ENCODE measurements at places on chromosomes 1 and 21.

DNA sequence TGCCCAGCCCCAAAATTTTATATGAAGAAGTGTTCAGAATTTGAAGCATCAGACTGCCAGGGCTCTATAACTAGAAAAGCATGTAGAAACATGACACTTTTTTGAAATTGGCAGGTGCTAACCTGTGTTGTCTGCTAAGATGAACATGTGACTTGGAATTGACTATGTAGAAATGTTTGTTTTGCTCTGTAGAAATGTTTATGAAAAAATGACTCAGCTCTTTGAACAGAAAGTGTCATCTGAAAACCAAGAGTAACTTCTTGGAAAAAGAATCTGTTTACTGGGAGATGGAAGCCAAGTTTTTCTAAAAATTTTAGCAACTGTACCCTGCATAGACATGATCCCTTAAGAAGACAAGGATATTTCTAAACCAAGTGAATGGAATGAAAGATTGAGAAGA, 59.2 kb downstream of the LHX9 start:
- DNase-seq: no peak

- no peak for DNase-seq
Measured at GRCh38 chr1:93323185-93323820, 22.4 kb upstream of the DR1 start.

- no peak for DNase-seq
Measured at GRCh38 chr1:169925505-169926482, 32.1 kb upstream of the SCYL3 start.

DNA sequence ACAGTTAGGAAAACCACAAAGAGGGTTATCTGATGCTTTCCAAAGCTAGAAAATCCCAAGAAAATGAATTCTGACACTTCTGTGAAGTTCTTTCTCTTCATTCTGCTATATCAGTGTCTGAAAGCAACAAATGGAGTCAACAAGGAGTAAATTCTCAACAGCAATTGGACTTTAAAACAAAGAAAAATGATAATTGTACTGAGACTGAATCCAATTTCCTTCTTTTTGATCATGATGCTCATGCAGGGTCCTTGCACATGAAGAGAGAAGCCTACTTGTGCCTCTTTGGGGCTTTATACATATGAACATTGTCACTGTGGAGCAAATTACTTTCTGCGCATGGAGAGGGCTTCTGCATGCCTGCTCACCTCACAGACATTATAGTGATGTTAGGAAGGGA, at the start of gene OR10J5:
TSS of gene OR10J5 (minus strand) at position 101 of the 400 bp plus-strand sequence. CDS start at position 101, 0 bp downstream.
- no peak for DNase-seq

DNA sequence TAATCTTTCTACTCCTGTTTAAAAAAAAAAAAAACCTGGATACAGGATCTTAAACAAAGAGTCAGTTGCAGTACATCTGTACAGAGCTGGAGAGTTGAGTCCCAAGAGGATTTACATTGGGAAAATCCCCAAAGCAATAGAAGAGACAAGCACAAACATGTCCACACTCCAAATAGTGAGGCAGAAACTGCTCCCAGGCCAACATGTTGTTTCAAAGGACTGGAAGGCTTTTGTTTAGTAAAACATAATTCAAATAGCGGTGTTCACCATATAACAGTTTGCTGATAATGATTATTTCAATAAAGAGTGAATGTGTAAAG, 425.4 kb downstream of the ADGRL2 start:
- no peak for DNase-seq

DNA sequence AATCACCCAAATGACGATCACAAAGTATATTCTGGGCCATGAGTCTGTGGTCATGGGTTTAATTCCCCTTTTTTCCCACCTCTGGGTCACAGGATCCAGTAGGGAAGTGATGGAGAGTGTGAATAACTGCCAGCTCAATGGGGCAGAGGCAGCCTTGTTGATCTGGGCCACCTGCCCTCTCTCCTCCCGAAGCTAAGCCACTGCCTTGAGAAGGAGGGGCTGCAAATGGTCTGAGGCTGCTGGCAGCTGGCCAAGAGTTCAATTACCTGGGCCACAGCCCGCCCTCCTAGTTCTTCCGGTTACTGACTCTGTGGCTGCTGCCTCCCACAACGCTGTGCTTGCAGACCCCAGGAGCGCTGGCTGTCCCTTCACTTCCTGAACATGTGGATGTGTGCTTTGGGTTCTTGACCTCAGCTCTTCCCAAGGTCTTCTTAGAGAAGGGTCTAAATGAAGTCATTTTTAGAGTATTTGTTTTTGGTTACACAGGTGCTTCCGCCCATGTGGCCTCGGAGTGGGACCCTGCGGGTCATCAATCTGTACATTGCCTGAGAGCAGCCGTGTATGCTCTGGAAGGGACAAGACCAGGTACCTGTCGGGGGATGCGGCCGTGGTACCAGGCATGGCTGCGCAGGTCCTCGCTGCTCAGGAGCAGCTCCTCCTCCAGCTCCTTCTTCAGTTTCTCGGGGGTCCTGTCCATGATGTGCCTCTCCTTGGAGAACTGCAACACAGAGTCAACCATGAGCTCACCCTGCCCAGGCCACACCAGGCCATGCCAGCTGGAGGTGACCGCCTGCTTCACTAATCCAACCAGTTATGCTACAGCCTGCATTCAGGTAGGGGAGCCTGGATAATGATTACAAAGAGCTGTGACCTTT, 89.7 kb downstream of the BCAR3 start:
- DNase-seq: no peak

DNA sequence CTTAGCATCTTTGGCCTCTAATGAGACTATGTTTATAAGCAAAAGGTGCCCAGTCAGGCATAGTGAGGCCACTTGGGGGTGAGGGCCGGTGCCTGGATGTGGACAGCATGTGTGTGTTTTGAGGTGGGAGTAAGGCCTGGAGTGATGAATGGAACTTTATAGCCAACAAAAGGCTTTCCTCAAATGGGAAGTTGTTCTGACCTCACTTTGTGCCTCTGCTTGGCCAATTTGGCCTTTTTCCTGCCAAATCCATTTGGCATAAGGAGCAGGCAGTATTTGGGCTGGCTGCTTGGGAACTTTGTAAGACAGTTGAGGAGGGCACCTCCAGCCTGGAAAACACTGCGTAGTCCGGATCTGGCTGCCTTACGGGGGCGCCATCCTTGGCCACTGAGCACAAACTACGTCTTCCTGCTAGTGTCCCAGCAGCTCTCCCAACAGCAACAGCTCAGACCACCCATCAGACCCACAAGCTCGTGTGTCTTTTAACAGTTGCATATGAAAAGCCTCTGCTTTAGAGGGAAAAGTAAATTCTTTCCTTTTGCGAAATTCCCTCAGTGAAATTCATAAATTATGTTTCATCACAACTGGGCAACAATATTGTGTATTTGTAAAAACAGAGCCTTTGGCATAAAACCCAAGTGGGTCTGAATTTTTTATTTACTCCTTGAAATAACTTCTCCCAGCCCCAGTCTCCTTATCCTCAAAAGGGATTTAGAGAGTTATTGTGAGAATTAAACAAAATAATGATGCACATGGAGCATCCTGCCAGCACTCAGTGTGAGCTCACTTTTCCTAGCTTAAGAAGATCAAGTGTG, 322.9 kb downstream of the DISC1 start:
- DNase-seq: peak; percentile 27

- DNase-seq: no peak
Measured at GRCh38 chr1:154712166-154712810, 104.3 kb upstream of the ADAR start.

DNA sequence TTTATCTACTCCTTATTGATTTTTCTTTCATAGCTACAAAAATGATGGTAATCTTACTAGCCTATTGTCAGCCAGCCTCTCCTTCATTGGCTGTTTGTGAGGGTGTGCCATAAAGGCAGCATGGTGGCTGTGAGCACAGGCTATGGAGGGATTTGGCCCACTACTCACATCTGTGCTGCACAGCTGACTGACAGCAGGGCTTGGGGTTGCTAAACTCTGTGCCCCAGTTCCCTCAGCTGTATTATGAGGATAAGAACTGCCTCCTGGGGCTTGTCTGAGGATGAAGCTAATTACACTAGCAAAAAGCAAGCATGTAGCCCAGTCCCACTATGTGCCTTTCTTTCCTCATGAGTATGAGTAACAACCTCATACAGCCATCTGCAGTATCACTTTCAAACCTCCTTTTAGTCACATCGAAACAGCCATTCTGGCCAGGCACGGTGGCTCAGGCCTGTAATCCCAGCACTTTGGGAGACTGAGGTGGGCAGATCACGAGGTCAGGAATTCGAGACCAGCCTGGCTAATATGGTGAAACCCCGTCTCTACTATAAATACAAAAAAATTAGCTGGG, 66.2 kb downstream of the COQ8A start:
- no peak for DNase-seq

GRCh38 chr1:198206292-198206691, 49.5 kb downstream of the NEK7 start:
- no peak for DNase-seq

GRCh38 chr1:210739627-210740026, 394.3 kb downstream of the KCNH1 start:
- DNase-seq: no peak

GRCh38 chr1:206803221-206803730, 31.0 kb upstream of the IL10 start:
- DNase-seq: no peak

DNA sequence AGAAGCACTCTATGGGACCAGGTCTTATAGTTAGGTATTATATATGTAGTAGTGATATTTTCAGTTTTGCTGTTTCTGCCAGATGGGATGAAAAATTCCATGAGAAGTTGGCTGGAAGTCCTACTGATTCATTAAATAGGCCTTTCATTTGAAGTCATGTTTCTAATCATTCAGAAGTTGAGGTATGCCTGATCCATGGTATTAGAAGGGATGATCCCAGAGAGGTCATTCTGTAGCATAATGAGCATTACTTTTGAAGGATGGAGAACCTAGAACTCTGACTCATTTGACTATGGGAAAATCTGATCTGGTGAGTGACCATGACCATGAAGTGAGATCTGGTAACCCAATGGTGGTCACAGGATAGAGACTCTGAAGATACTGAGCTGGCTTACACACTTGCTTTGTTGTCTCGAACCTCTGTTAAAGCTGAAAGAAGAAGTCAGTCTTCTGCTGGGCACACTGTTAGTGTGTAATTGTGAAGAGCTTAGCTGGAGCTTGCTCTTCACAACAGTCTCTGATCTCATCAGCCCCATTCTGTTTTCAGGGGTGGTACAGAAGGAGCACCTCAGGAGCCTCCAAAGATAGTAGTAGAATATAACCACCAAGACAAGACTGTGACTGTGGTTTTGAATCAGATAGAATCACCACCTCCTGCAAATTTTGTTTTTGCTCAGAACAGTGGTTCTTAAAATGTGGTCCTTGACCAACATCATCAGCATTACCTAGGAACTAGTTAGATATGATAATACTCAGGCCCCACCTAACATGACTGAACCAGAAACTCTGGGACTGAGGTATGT, 9.0 kb downstream of the MGST3 start:
- DNase-seq: no peak

GRCh38 chr1:101497881-101498559, 261.2 kb downstream of the S1PR1 start:
- DNase-seq: no peak

DNA sequence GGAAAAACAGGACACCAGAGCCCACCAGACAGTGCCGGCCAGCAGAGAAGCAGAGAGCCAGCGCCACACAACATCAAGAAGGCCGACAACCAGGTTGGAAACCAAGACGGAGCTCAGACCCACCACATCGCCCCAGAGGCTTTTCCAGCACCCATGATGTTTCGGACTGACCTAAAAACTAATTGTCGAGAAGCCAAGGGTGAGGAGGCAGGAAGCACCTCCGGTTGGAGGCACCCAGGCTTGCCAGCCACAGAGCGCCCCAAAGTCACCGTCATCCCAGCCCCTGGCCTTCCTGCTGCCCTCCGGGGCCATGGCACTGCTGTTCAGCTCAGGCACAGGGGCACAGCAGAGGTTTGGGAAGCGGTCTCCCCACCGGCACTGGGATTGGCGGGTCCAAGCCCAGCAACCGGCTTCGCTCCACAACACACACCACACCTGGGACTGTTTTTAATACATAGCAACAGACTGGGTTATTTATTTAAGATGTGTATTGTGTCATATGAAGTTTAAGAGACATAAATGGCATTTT, 67.2 kb downstream of the SLC37A1 start:
- no peak for DNase-seq

GRCh38 chr1:216721863-216722262, 1.4 kb downstream of the ESRRG start:
- no peak for DNase-seq

- DNase-seq: no peak
Measured at GRCh38 chr1:157948312-157949073, 45.0 kb upstream of the KIRREL1 start.

- no peak for DNase-seq
Measured at GRCh38 chr1:50371749-50372148, 51.5 kb downstream of the DMRTA2 start.

DNA sequence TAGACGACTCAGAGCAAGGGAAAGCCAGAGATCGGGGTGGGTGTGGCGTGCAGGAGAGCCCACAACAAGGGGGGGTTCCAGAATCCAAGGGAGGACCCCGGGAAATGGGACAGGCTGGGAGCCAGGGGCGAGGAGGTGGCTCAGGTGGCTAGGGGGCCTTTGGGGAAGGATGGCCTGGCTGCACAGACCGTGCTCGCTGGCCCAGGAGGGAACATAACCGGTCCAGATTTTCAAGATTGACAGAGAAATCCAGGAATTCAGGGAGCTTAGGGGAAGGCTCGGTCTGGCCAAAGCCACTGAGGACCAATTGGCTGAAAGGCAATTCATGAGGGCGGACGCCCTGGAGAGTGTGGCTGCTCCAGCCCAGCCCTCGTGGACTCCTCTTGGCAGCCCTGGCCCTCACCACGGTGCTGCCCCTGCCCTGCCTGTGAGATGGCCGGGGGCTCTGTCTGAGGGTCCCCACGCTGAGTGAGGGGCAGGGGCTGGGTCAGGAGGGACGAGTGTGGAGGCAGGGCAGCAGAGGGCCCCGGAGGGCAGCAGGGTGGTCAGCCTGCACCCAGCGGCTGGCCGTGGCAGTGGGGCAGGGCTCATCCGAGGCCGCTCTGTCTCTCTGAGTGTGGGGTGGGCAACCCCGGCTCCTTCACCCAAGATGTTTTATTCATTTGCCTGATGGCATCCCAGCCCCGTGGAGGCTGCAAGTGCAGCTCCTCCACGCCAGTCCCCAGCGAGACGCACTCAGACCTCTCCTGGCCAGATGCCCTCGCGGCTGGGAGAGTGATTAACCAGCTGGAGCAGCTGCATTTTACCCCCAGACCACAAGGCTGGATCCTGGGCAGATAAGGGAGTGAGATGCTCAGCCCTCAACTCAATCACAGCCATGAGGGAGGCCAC, 5.6 kb upstream of the LRRC3 start:
- DNase-seq: no peak

DNA sequence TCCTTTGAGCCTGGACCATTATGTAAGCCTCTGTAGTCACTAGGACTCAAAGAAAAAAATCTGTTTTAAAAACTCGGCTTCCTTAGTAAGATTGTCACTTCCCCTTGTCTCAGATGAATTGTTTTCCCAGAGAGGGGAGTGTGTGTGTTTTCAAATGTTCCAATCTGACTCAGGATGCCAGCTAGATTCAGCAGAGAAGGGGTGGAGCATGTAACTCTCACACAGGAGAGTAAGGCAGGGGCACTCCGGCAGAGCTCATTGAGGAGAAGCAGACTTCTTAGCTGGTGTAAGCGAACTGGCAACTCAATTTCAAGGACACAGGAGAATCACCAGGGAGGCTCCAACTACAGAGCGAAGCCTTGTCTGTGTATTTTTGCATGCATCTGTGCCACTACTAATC, 623.2 kb downstream of the LMO4 start:
- no peak for DNase-seq

- DNase-seq: no peak
Measured at GRCh38 chr1:8073112-8073855, 47.2 kb upstream of the ERRFI1 start.
